ENCODE measurements at places on chromosomes 4 and X.

- DNase-seq, result no peak
Measured at GRCh38 chr4:71188951-71189350, 149.9 kb upstream of the SLC4A4 start.

GRCh38 chrX:34656467-34656841, 631 bp downstream of the TMEM47 start:
- DNase-seq, result no peak

- no peak for DNase-seq
Measured at GRCh38 chr4:59945277-59945676, 1254.8 kb upstream of the ADGRL3 start.

GRCh38 chrX:47664737-47665136, 5.8 kb upstream of the UXT start:
- DNase-seq, result no peak

GRCh38 chrX:33840176-33840575, 291.9 kb downstream of the FAM47A start:
- DNase-seq, result no peak

DNA sequence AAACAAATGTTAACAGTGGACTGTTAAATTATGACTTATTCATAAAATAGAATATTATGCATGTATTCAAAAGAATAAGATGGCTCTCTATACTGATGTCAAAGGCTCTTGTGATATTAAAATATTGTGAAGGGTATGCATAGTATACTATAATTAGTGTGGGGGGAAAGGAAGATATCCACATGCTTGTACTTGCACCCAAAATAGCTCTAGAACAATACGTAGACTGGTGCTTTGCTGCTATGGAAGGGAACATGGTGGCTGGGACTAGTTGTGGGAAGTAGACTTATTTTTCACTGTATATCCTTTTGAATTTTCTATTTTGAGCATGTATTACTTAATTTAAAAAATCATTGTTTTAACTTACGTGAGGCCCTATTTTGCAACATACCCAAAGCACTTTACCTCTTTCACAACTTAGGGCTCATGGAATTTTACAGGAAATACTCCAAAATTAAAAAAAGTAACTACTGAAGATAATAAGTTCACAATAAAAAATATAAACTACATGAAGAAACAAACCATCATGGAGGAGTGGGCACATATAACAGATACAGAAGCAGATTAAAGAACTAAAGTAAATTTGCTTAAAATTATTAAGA, 7.9 kb downstream of the PGRMC2 start:
- no peak for DNase-seq

DNA sequence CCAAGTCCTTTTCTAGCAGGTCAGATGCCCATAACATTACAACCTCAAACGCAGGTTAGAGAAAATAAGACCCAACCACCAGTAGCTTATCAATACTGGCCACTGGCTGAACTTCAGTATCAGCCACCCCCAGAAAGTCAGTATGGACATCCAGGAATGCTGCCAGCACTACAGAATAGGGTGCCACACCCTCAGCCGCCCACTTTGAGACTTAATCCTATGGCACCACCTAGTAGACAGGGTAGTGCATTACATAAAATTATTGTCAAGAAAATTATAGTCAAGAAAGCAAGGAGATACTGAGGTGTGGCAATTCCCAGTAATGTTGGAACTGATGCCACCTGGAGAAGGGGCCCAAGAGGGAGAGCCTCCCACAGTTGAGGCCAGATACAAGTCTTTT, 19.9 kb upstream of the TRIM61 start:
- no peak for DNase-seq

DNA sequence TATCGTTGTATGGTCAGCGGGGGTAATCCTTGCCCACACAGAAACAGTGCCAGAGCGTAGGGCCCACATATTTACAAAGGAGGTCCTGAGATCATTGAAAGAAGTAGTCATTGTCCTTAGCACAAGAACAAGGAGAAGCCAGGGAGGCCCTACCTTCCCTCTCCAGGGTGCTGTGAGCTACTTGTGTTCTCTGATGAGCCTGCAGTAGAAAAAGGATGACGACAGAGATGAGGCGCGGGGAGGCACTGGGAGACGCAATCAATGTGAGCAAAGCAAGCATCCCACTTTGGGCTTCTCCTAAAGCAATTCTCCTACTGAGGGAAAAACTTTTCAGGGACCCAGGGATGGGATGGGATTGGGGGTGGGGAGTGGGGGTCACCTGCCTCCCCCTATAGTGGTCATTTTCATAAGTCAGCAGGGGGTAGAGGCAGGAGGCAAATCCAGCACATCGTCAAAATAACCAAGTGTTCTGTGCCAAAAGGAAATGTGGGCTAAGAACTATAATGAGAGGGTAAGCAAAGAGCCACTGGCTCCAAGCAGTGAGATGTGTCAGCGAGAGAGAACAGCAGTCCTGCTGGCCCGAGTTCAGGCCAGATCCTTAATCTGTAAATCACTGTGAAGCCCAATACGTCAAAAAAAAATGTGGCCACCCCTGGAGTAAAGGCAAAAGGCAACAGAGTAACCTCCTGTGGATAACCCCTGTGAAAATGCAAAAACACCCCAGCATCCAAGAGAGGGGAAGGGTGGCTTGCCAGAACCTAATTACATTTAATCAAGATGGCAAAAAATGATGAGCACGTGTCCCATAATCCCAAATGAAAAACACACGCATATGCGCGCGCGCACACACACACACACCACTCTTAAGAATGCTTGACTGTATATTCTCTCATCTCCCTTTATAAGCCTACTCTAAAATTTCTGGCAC, 136.6 kb upstream of the HHIP start:
- no peak for DNase-seq

DNA sequence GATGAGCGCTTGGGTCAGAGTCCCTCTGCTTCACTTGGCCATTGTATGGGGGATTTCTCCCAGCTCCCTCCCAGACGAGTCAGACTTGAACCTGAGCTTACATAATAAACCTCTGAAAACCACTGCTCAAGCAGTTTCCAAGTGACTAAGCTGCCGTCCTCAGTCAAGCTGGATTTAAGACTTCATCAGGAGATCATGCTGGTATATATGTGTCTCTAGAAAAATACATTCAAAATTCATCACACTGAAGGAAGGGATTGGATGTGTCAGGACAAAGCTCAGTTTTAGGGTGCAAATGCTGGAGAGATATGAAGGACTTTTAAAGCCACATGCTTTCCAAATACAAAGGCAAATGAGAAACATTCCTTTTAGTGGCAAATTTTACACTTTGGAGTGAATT, 114.3 kb downstream of the QDPR start:
- no peak for DNase-seq

DNA sequence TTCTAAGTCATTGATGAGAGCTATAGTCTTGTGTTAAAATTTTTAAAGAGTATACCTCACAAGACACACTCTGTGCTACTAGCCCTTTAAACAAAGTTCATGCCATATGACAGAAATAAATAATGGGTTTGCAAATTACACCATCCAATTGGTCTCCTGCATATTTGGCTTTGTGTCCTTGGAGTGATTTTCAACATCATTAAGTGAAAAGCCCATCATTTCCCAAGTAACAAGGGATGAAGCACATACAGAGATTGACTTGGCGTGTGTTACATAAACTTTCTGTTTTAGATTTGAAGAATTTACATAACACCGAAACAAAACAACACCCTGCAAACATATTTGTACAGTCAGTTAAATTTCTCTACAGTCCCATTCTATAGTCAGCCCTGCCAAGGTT, 216.9 kb upstream of the NEIL3 start:
- no peak for DNase-seq

- no peak for DNase-seq
Measured at GRCh38 chr4:8370835-8371595, 69.5 kb downstream of the ACOX3 start.

- DNase-seq, result no peak
Measured at GRCh38 chrX:6962006-6962355, 185.5 kb upstream of the STS start.

GRCh38 chrX:119693996-119694451, 1.1 kb upstream of the SEPTIN6 start:
- DNase-seq, result no peak

DNA sequence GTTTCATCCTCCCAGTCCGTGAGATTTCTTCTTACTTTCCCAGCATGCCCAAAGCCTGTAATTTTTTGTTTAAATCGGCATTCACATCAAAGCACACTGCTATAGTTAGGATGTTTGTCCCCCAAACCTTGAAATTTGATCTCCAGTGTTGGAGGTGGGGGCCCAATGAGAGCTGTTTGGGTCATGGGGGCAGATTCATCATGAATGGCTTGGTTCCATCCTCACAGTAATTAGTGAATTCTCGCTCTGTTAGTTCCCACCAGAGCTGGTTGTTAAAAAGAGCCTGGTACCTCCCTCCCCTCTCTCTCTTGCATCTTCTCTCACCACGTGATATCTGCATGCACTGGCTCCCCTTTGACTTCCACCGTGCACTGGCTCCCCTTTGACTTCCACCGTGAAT, 40.5 kb upstream of the PGRMC2 start:
- no peak for DNase-seq

Data from GOT3 (cell line).